ENCODE measurements at places on chromosomes 12 and 14.
A peak's percentile ranks its signal among the peaks of the same experiment; 100 is the strongest.

- peak overlapping the region; percentile 56 for H3K27ac ChIP-seq
- H3K4me1 ChIP-seq: peaks cover 42% of the 10 kb centered on the region
These were observed 5.4 kb downstream of the ANKRD13A start for GRCh38 chr12:110004598-110004997.

DNA sequence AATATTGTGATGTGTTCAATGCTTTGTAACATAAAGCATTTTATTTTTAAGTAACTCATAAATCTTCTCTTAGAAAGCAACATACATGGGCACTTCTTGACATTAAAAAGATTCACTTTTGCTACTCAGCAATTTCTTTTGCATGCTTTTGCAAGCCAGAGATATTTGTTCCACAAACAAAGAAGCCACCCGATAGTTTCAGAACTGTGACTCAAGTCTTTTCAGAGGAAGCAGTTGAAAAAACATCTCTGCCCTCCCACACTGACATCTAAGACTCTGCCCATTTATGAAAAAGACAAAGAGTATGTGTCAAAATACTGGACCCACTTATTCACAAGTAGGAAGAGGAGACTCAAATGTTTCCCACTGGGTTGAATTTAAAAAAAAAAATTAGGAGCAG lies 7.5 kb downstream of the APPL2 start:
- H3K4me3 ChIP-seq: no peak overlapping the region
- DNase-seq: no peak
- peaks cover 24% of the 10 kb centered on the region for H3K36me3 ChIP-seq
- no peaks in the 10 kb centered on the region for H3K27me3 ChIP-seq
- H3K27ac ChIP-seq: no peak overlapping the region

GRCh38 chr14:61179796-61180398 lies 101.2 kb downstream of the TMEM30B start:
- no peaks in the 10 kb centered on the region for H3K4me1 ChIP-seq
- H3K4me3 ChIP-seq: no peak overlapping the region
- no peaks in the 10 kb centered on the region for H3K36me3 ChIP-seq
- no peak for DNase-seq
- H3K27ac ChIP-seq: no peak overlapping the region
- no peaks in the 10 kb centered on the region for H3K27me3 ChIP-seq

DNA sequence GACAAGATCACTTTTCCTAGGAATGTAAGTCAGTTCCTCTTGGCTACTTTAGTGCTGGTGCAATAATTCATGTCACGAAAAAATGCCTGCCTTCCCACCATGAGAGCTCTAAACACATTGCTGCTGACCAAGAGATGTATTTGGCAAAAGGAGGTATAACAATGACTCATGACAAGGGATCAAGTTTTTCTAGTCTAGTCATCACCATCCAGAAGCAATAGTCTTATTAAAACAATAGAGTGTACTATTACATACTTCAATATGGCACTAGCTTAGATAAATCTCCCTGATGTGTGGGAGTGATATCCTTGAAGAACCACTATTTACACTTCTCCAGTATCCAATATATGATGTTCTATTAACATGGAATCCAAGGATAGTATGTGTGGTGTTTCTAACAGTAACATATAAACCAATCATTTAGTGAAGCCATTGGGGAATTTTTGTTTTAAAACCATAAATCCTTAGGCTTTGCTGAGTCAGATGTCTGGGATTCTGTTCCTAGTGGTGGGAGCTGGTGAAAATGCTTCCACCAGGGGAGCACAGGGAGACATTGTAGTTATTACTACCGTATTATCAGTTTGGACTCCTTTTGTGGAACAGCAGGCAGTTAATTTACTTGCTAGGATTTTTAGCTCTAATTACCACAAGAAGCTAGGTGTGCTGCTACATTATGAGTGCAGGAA lies 1387.5 kb downstream of the LRFN5 start:
- H3K4me3 ChIP-seq: no peak overlapping the region
- H3K27me3 ChIP-seq: no peaks in the 10 kb centered on the region
- no peaks in the 10 kb centered on the region for H3K4me1 ChIP-seq
- DNase-seq: no peak
- H3K27ac ChIP-seq: no peak overlapping the region
- no peaks in the 10 kb centered on the region for H3K36me3 ChIP-seq

GRCh38 chr14:94474581-94475031 lies 1.4 kb downstream of the SERPINA9 start:
- no peaks in the 10 kb centered on the region for H3K36me3 ChIP-seq
- H3K27me3 ChIP-seq: no peaks in the 10 kb centered on the region
- no peaks in the 10 kb centered on the region for H3K4me1 ChIP-seq
- no peak overlapping the region for H3K27ac ChIP-seq

Data from natural killer cell (primary cell).